CD4-positive, alpha-beta memory T cell (primary cell): ENCODE measurements at places on chromosomes 7 and 10. TPM values are rescaled to one million over a fixed set of nuclear protein-coding genes. Genes with fewer than 3 reads are reported as not detected.

The NCF1 gene
- total RNA-seq = 6.8 TPM

The GNGT1 gene
- not detected for total RNA-seq

The KCND2 gene
- total RNA-seq = not detected

The CD36 gene
- 4.3 TPM for total RNA-seq

The LIPJ gene
- 0.19 TPM for total RNA-seq

The RADIL gene
- total RNA-seq = not detected

The PON3 gene
- not detected for total RNA-seq

The SPDYE9 gene
- total RNA-seq = not detected

The EPHB6 gene
- total RNA-seq = 48.4 TPM

The AFAP1L2 gene
- total RNA-seq = 2.5 TPM

The IRF5 gene
- total RNA-seq = 9.1 TPM

The SPDYE1 gene
- 0.17 TPM for total RNA-seq

DNA sequence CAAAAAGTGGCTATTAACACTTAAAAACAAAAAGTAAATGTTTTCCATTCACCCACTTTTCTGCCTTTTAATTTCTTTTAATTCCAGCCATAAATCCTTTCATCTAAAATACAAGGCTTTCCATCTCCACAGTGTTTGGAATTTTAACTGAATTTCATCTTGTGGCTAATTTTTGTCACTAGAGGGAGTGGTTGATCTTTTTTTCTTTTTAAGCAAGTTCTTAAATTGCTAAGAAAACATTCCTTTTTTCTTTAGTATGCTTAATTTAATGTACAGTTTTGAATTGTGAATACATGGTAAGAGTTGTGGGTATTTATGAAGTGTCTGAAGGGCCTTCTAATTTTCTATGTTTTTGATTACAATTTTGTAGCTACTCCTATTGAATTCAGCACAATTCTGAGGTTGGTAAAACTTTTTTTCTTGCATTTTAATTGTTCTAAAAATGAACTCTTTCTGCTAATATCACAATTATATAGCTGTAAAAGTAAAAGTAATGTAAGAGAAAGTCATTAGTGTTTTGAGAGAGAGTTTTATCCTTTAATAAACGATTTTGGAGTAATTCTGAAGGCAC, 54.9 kb upstream of the ANK3 start:
- DNase-seq = no peak

- no peak for DNase-seq
These were observed 3.5 kb downstream of the MDFIC start for GRCh38 chr7:114925434-114925833.

- no peak for DNase-seq
These were observed 24.5 kb upstream of the KCTD7 start for GRCh38 chr7:66604198-66604597.

GRCh38 chr10:89468191-89468965, 54.0 kb downstream of the IFIT5 start:
- no peak for DNase-seq

GRCh38 chr10:5873515-5873995, 16.1 kb downstream of the ANKRD16 start:
- DNase-seq = peak; percentile 60

- DNase-seq = no peak
These were observed 3.0 kb upstream of the HOXA2 start for GRCh38 chr7:27105301-27106031.

- DNase-seq = no peak
These were observed 29.0 kb upstream of the WDFY4 start for GRCh38 chr10:48655411-48656240.

DNA sequence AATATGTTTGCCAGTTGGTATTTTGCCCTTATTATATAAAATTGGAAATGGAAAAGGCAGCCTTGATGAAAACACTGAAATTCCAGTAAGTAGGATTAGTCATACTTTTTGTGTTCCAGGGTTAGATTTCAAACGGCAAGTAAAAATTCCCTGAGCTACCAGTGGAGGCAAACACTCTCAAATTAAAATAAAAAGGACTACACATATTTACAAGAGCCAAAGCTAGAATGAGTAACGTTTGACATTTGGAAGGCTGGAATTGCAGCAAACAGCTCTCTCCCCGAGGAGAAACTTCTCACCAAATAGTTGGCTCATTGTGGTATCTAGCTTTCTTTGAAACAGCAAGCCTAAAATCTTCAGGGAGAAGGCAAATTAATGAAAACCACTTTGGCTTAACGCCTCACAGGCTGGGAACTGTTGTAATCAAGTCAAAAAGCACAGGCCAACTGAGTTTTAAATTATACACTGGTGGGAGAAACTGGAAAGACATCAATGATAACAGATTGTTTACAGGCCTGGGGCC, 288.4 kb downstream of the SNX13 start:
- no peak for DNase-seq

DNA sequence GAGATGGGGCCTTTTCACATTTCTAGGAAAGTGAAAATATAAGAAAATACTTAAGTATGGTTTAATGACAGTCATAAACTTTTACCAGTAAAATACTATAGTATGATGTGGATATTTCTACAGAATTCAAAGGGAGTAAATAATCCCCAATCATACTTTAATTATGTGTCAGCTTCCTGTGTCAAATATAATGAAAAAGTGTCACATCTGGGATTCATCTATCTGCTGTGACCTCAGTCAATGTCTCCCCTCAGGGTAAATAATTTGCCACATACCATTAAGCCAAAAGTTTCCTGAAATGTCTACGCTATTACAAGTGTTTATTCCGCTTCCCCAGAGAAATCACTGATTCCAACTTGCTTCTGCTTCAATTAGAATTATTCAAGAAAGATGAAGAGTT, 110.5 kb downstream of the ITGA8 start:
- no peak for DNase-seq

DNA sequence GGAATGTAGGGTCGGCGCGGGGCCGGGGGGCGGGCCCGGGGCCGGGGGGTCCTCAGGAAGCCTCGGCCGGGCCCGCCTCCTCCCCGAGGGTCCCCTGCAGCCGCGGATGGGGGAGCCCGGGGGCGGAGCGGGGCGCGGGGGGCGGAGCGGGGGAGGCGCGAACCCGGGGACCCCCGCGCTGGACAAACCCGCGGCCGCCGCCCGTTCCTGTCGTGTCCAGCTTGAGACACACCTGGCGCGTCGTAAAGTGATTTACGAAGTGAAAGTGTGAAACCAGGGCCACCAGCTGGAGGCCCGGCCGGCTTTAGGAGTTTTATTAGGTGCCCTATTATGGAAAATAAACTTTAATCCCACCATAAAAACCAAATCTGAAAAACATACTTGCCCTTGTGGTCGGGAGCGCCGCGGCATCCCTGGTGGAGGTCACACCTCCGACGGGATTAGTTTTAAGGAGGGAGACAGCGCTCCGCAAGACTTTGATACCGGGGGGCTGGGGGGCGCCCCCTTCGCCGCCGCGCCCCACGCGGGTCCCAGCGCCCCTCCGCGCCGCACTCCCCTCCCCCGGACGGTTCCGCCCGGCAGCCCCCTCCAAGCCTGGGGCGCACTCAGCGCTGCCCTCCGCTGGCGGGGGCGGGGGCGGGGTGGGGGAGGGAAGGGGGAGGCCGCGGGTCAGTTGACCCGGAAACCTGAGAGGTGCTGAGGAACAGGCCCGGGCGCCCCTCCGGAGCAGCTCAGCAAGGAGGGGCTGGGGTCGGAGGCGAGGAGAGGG, 10.3 kb downstream of the MNX1 start:
- no peak for DNase-seq

DNA sequence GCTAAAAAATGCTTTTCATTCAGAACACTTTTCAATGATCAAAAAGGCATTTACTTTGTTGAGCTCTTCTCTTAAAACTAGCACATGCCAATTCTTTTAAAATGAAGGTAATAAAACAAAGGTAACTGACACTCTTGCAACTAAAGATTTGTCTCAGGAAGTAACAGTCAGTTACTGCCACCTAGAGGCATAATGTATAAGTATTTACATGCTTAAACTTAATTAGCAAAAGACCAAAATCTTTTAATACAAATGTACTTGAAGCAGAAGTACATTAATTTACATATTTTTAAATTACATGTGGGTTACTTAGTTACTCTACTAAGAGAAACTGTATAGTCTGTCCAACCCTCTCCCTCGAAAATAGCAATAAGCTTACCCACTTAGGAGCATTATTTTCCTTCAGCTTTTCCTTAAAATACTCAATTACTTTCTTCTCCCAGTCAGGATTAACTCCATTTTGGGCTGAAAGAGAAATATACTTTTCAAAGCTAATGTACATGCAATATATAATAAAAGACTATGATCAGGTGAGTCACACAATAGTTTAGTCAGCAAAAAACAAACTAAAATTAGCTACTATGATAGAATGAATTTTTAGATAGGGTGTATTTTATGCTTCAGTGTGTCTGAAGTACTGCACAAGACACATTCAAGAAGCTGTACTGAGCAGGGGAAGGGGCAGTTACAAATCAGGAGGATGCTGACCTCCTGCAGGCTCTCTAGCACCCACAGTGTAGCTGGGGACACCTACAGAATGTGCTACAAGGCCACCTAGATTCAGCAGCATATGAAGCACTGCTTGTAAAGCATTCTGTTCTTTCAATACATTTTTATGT, 13.0 kb downstream of the MCMBP start:
- peak; percentile 52 for DNase-seq

GRCh38 chr7:28038175-28038797, 142.3 kb downstream of the JAZF1 start:
- DNase-seq = no peak

DNA sequence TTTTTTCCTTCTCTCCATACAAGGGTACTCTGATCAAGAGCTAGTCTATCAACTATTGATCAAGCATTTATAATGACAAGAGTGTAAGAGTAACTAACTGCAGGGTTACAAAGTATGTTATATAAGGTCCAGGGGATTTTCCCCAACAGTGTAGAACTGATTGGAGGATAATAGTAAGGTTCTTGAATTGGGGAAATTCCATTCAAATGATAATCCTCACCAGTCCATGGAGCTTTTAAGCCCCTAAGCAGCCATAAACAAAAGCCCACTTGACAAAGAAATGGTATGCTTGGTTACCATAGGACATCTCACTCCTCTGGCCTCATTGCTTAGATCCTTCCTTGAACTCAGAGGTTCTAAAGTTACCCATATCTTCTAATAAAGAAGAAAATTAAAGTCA, 8.2 kb downstream of the YME1L1 start:
- DNase-seq = no peak

GRCh38 chr10:44937196-44938005, 22.2 kb upstream of the RASSF4 start:
- DNase-seq = no peak

DNA sequence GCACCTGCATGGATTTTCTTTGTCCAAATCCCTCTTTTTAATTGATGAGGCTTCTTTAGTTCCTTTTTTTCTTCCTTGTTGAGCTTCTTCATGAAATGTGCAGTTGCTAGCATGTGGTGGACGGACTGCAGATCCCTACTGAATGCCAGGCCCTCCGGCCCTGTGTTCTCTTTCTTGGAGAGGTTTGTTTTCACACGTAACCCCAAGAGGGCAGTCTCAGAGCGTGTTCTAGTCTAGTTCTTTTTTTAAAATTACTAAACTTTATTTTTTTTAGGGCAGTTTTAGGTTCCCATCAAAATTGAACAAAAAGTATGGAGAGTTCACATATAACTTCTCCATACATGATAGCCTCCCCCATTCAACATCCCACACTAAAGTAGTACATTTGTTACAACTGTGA, 190.0 kb downstream of the CFTR start:
- DNase-seq = no peak

DNA sequence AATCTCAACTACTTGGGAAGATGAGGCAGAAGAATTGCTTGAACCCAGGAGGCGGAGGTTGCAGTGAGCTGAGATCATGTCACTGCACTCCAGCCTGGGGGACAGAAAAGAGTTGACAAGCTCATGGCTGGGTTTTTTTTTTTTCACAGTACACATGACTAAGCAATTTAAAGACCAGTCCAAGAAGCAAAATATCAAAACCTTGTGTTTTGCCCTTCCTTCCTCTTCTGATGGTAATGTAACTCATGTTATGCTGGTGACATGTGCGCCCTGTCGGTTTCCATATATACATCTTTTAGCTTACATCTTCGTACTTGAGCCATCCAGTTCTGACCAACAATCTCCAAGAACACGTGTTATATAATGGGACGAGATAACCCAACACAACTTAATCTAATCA, 237.7 kb upstream of the PLXDC2 start:
- no peak for DNase-seq

GRCh38 chr10:34432589-34432988, 382.5 kb downstream of the PARD3 start:
- DNase-seq = no peak

DNA sequence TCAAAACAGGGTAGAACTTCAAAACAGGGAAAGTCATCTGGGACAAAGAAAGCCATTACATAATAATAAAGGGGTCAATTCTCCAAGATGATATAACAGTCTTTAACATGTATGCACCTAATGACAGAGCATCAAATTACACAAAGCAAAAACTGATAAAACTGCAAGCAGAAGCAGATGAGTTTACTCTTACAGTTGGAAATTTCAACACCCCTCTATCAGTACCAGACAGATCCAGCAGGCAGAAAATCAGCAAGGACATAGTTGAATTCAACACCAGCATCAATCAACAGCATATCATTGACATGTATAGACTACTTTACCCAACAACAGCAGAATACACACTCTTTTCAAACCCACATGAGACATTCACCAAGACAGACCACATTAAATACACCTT, 233.0 kb upstream of the NEBL start:
- DNase-seq = no peak

- DNase-seq = no peak
These were observed 28.0 kb downstream of the CHST12 start for GRCh38 chr7:2431260-2431867.

DNA sequence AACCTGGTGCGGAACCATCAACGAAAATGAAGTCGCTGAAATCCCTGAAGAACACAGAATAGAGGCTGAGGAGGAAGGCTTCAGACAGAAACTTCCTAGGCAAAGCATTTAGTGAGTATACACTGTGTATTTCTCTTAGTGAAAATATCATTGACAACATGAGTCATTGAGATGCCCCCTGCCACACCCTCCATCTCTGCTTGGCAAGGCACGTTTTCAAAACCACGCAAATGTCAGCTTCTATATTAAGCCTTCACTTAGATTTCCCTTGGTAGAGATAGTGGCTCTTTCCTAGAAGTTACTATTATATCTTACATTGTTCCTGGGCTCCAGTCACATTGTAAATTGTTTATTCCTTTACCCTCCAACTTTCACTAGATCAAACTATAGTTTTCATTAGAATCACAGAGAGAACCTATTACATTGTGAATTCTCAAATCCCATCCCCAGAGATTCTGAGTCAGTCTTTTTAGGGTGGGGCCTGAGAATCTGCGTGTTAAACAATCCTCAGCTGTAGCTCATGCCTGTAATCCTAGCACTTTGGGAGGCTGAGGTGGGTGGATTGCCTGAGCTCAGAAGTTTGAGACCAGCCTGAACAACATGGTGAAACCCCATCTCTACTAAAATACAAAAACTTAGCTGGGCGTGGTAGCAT, 4.6 kb upstream of the SKAP2 start:
- no peak for DNase-seq
